ENCODE measurements at places on chromosomes 7 and 10.

- DNase-seq: no peak
These were observed 50.8 kb upstream of the CPN1 start for GRCh38 chr10:100132427-100132826.

- no peak for DNase-seq
These were observed 84.8 kb upstream of the GSDME start for GRCh38 chr7:24842029-24842428.

DNA sequence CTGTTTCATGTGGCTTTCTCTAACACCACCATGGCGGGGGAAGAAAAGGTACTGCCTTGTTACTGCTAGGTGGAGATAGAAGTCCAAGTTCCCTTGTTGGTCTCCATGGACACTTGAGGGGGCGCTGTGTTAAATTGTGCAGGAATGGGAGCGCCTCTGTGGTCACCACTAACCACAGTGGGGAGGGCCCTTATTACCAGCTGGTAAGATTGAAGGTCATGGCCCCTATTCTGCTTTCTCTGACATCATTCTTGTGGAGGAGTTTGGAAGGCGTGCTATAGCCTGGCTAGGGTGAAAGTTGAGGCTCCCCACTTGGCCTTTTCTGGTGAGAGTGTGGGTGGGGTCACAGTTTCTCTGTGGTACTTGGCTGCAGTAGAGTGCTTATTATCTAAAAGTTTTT, 14.9 kb upstream of the MXI1 start:
- no peak for DNase-seq

DNA sequence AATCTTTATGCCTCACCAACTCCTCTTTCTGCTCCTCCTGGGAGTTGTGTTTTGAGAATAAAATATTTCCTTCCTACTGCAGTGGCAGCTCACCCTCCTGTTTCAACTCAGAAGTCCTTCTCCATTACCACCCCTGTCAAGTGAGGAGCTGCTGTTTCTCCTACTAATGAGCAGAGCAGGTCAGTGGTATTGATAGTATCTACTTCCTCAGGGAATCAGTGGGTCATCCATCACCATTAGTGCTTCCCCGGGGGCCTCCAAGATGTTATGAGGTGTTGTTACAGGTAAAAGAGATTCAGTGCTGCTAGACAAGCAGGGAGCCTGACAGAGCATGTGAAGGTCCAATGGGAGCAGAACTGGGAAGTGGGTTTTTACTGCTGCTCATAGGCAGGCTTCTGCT, 795.2 kb downstream of the REEP3 start:
- no peak for DNase-seq

- no peak for DNase-seq
These were observed 138.8 kb downstream of the MTPAP start for GRCh38 chr10:30210296-30210695.

All from HFFc6 (cell line).